OCI-LY7 (cell line): ENCODE measurements at places on chromosomes 2 and 18.

DNA sequence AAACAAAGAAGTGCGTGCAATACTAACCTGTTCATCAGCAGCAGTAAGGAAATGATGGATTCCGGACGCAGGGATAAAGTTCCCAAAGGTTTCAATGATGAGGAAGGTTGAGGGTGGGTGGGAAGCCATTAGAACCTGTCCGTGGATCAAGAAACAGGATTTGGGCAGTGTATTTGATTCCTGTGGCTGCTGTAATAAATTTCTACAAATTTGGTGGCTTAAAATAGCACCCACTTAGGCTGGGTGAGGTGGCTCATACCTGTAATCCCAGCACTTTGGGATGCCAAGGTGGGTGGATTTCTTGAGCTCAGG is 5.1 kb upstream of the SDC1 start:
- DNase-seq: no peak

GRCh38 chr2:151973901-151974199 is 125.0 kb downstream of the CACNB4 start:
- no peak for DNase-seq

- DNase-seq: no peak
Observed at GRCh38 chr2:239778861-239779558, 246.1 kb downstream of the NDUFA10 start.

DNA sequence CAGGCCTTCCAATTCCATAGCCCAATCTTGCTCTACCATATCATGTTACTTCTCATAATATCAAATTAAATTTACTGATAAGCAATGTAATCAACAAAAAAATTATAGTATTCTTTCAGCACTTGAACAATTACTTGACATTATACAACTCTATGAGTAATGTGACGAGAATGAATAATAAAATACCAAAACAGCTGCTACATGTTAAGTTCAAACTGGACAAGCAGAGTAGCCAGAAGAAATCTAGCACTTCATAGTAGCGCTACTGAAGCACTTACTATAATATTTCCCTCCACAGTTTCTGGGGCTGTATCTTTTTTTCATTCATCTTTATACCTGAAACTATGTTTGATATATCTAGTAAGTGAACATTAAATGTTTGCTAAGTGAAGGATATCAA is 14.9 kb downstream of the PPP3R1 start:
- DNase-seq: no peak

- no peak for DNase-seq
Observed at GRCh38 chr18:73545472-73545871, 602.2 kb downstream of the FBXO15 start.

GRCh38 chr2:178418426-178418825 is 32.5 kb downstream of the PRKRA start:
- no peak for DNase-seq

- no peak for DNase-seq
Observed at GRCh38 chr2:102795641-102796040, 33.8 kb downstream of the TMEM182 start.

GRCh38 chr2:70248181-70248847 is at the start of gene TIA1:
Gene TIA1, minus strand, starts transcription at chr2:70248628. Its CDS starts 198 bp downstream, at chr2:70248430.
- peak; percentile 100 for DNase-seq
